HFFc6 (cell line): ENCODE measurements at places on chromosomes 13 and 19. TPM values are rescaled to one million over a fixed set of nuclear protein-coding genes. Genes with fewer than 3 reads are reported as not detected.

DNA sequence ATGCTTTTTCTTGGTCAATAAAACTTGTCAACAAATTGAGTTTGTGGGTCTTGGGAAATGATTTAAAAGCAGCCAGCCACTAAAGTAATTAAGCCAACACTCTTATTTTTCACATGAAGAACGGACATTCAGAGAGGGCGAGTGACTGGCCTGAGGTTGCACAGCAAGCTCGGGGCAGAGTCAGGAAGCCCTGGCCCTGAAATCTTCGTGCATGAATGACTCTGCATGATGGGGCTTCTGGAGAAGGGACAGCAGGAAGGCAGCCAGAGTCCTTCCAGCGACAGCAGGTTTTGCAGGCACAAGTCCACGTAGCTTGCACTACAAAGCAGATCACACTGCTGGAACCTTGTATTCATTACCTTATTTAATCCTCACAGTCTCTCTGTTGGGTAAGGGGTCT lies 232.5 kb downstream of the ZNF536 start:
- H3K36me3 ChIP-seq, result 0 out of 2 replicates have a peak, but pooled peaks cover 4% of the 10 kb centered on the region
- no peak overlapping the region for H3K4me3 ChIP-seq
- H3K4me1 ChIP-seq, result no peaks in the 10 kb centered on the region
- peaks cover 2% of the 10 kb centered on the region for H3K27me3 ChIP-seq
- H3K27ac ChIP-seq, result no peak overlapping the region

DNA sequence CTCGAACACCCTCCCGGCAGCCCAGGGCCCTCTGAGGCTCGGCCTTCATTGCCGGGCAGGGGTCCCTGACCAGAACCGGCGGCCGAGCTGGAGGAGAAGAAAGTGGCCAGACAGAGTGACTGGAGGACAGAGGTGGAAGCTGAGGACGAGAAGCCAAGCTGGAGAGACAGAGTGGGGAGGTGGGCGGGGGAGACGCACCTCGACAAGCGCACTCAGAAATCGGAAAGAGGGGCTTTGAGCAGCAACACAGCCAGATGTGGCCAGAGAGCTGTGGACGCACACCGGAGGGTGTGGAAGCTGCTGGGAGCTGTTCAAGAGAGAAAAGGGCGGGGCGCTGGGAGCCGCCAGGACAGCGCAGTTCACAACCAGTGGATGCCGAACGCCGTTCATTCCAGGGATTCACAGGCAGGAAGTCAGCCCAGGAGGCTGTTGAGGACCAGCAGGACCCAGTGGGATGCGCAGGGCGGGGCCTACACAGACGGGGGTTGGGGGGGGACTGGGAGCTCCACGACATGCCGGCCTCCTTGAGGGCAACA lies 28.2 kb upstream of the C13orf46 start:
- no peak overlapping the region; the same call in 1 of the 2 replicates for H3K27ac ChIP-seq
- peaks cover 26% of the 10 kb centered on the region for H3K36me3 ChIP-seq
- DNase-seq, result no peak
- peaks cover 4% of the 10 kb centered on the region for H3K27me3 ChIP-seq
- H3K4me1 ChIP-seq, result peaks cover 14% of the 10 kb centered on the region
- H3K4me3 ChIP-seq, result no peak overlapping the region

The ERFL gene
- 0.09 to 0.11 TPM (median 0.09 TPM) in 3 replicates for total RNA-seq

- peaks cover 59% of the 10 kb centered on the region for H3K27me3 ChIP-seq
- peaks cover 13% of the 10 kb centered on the region for H3K4me1 ChIP-seq
- H3K36me3 ChIP-seq, result no peaks in the 10 kb centered on the region; the same call in 1 of the 2 replicates
- no peak overlapping the region for H3K4me3 ChIP-seq
- DNase-seq, result no peak
Observed at GRCh38 chr19:49436381-49437017, 4.8 kb downstream of the SLC17A7 start.

The TTC9B gene
- total RNA-seq, result not detected in 3 replicates

GRCh38 chr13:25114220-25114619 lies 18.3 kb downstream of the PABPC3 start:
- H3K36me3 ChIP-seq, result no peaks in the 10 kb centered on the region
- H3K27ac ChIP-seq, result no peak overlapping the region
- H3K27me3 ChIP-seq, result peaks cover 12% of the 10 kb centered on the region
- 0 out of 2 replicates have a peak, but pooled peaks cover 5% of the 10 kb centered on the region for H3K4me1 ChIP-seq
- no peak overlapping the region for H3K4me3 ChIP-seq

DNA sequence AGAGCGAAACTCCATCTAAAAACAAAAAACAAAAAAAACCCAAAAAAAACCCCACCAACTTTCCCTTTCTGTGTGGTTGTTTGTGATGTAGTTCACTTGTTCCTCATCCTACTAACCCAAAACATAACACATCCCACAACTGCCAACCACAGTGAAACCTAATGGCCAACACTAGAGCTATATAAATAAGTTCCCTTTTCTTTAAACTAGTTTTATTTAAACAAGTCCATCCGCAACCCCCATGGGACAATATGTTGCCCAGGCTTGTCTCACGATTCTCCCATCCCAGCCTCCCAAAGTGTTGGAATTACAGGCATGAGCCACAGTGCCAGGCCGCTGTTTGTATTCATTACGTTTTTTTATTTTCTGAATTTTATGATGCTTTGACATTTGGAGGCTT lies 71.2 kb upstream of the ADGRE5 start:
- no peak for DNase-seq
- no peaks in the 10 kb centered on the region for H3K4me1 ChIP-seq
- peaks cover 6% of the 10 kb centered on the region; the same call in 1 of the 2 replicates for H3K36me3 ChIP-seq
- H3K27me3 ChIP-seq, result peaks cover 24% of the 10 kb centered on the region
- no peak overlapping the region for H3K27ac ChIP-seq
